Trophoblast cell (in vitro differentiated cells and primary cell): ENCODE measurements at places on chromosomes 2 and 18.

DNA sequence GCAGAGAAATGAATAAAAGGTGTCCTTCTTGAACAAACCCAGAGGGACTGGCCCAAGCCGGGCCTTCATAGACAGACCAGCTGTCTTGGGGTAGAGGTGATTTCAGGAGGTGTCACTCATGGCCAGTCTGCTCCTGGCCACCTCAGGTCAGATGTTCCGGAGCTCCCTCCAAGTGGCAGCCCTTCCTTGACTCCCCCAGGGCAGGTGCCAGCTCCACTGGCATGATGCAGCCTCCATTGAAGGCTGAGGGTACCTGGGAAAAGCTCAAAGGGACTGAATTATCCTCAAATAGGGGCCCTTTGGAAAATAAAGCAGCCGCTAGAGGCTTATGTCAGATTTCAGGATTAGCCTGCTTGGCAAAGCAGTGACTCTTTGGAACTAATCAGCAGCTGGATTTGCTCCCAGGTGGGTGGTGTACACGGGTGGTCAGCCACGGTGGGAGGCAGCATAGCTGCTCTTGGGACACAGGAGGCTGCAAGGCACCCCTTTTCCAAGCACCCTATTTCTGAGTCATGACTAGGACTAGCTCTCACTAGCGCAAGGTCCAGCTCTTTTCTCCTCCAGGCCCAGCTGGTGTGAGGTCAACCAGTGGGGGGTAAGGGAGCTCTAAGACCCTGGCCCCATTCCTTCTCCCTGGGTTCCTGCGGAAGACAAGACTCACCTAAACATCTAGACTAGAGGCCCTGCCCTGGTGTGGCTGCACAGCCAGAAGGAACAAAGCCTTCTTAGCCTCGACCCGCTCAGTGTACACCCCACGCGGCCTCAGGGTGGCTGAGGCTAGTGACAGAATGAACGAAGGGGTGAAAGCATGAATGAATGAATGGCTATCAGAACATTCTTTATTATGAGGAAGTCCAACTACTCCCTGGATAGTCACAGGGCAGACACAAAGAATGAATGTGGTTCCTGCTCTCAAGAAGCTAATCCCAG is 29.3 kb downstream of the HS1BP3 start:
- no peak for DNase-seq

DNA sequence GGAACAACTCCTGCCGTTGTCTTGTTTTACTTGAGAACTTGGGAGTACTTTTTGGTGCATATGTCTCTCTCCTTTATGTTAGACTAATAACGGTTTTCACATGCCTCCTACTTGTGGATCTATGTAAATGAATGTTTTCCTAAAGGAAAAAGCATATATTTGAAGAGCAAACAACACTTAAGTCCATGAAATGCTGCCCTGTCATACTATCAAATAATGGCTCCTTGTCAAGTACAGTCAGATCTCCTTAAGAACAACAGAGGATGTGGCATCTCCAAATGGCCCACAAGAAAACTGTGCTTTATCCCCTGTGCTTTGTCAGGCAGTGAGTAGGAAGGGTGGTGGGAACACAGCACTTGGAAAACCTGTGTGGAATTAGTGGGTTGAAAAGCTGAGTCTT is 198.2 kb downstream of the PTGR3 start:
- no peak for DNase-seq

GRCh38 chr2:100234141-100234540 is 88.2 kb downstream of the LONRF2 start:
- DNase-seq: peak; percentile 42

- DNase-seq: no peak
These were observed 33.1 kb downstream of the NGEF start for GRCh38 chr2:232979871-232980461.

GRCh38 chr18:79608069-79608468 is 71.5 kb upstream of the CTDP1 start:
- DNase-seq: no peak

GRCh38 chr2:4427083-4427482 is 723.7 kb downstream of the DCDC2C start:
- no peak for DNase-seq

DNA sequence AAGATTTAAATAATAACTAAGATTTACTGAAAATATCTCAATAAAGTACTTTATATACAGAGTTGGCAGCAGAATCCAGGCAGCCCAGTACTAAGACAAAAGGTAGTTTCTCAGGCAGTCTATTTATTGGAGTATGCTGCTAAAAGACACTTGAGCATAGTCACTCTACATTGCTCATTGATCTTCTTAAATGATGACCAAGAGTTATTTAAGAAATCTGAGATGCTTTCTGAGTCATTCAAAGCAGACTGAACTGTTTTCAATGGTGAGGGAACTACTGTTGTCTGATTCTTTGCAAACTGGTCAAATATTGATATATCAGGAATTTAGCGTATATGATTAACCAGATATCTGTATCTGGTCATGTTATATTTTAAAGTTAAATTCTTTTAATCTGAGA is 133.6 kb downstream of the PHLPP1 start:
- no peak for DNase-seq

DNA sequence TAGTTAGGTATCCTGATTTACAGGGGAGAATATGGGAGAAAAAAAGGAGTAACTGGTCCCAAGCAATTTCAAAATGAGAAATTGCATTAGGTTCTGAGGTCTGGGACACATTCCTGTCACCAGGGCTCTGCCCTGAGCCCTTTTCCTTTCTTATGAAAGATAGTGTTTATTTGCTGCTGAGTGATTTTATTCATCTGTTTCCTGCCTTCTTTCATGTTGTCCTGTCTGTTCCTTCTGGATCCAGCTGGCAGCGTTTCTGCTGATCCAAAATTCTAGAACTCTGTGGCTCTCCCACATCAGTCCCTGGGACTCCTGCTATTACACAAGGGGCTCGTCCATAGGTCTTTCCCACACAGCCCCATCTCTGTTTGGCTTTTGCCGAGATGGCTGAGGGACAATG is 519.1 kb upstream of the SALL3 start:
- no peak for DNase-seq

DNA sequence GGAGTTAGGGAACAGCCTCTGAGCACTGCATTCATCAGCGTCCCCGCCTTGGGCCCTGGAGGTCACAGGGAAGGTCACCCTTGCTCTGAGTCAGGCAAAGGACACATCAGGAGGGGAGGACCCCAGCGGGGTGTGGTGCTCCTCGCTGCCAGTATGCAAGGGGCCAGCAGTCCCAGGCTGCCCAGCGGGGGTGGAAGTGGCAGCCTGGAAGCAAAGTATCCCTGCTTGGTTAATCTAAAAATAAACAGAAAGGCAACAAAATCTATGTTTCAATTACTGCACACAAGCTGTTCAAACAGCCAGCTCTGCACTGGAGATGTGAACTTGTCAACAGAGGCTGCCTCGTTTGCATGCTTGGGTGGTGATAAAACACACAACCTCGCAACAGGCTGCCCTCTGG is 164.1 kb downstream of the KLHL29 start:
- no peak for DNase-seq

DNA sequence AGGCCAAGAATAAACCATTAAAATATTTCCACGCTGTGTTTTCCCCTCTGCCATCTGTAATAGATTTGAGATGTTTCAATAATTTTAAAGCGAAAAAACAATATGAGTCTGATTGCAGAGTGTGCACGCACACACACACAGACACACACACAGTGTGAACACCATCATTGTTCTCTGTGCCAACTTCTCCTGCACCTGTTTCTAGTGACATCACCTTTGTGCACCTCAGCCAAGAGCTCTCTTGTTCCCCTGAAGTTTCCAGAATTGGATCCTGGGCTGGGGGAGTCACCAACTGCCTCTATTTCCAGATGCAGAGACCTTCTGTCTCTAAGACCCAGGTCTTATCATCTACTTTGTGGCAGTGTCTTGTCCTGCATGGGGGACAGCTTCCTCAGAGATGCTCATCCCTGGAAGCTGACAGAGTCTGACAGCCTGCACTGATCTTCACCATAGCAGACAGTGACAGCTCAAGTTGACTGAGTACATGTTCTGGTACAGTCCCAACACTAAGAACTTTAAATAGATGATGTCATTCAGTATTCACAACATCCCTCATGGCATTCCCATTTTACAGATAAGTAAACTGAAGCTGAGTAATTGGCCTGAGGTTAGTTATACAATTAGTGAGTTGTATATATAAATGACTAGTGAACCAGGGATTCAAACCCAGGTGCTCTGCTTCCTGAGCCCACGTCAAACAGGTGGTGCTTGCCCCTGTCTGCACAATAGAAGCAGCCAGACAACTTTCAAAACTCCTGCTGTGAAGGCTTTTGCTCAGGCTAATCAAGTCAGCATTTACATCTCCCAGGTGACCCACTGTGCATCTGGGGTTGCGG is 39.4 kb downstream of the ACOXL start:
- DNase-seq: no peak

- DNase-seq: no peak
These were observed 75.6 kb upstream of the ARHGAP28 start for GRCh38 chr18:6653880-6654279.

DNA sequence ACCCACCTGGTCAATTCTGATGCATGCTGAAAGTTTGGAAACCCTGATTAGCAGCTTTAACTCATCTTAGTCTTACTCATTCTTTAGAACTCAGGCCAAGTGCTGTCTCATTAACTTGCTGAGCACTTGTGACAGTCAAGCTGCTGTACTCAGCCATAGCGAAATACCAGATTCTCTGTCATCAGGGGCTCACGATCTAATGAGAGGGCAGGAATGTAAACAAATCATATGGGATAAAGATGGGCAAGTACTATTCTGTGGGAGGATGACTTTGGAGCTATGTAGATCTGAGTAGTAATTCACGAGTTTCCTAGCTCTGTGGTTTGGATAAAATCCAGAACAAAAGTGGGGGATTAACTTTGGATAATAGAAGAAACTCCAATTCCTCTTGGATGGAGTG is 376.6 kb downstream of the HRH4 start:
- DNase-seq: no peak

GRCh38 chr18:30925795-30926194 is 116.7 kb downstream of the DSC3 start:
- DNase-seq: no peak

GRCh38 chr2:96161898-96162297 is 16.7 kb upstream of the DUSP2 start:
- no peak for DNase-seq

DNA sequence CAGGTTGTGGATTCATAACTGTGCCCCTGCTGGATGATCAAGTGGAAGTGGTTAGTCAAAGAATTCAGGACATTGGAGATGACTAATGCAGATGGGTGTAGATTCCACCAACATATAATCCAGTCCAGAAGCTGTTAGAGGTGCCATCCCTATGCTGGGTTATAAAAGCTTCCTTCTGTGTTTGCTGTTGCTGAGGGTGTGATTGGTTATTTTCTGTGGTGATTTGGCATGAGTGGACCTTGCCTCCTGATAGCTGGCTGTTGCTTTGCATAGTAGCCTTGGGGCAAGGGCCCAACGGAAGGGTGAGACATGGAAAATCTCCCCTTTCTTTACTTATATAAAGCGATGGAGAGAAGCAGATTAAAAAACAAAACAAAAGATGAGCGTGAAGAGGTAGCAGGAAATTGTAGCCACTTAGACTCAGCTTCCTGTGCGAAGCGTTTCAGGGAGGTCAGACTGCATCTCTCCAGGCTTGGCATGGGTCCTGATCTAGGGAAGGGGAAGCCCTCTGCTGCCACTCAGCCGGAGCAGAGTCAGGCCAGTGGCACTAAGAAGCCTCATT is 190.4 kb downstream of the FMNL2 start:
- no peak for DNase-seq

DNA sequence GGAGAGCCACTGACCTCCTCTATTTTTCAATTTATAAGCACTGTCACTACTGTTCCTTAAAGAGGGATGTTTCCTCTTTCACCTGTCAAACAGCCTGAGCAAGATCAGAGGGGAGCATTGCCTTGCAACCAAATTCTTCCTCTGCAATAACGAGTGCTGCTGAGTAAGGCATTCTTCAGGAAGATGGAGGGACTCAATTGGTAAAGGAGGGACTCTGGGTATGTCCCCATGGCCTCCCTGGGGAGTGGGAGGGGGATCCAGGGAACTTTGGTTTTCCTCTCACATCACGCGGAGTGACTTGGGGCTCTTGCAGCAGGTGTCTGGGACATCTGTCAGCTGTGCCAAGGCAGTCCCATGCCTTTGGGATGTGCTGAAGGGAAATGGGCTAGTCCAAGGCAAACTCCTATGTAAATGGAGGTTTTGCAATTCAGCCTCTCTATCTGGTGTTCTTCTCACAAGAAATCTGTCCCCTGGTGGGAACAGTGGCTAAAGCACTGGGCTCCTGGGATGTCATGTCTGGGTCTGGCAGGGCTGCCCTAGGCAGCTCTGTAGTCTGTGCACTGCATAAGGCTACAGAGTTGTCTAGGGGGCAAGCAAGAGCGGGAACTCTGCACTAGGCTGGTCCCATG is 14.4 kb upstream of the HES6 start:
- DNase-seq: no peak

GRCh38 chr2:102112692-102113665 is 29.6 kb upstream of the IL1R1 start:
- no peak for DNase-seq

GRCh38 chr18:33495278-33495677 is 54.8 kb upstream of the CCDC178 start:
- DNase-seq: no peak
